ENCODE measurements at places on chromosomes 2 and 18.

- no peak for DNase-seq
Observed at GRCh38 chr18:63284173-63284799, 35.3 kb downstream of the BCL2 start.

GRCh38 chr2:144504218-144504641 lies 15.7 kb downstream of the ZEB2 start:
- no peak for DNase-seq

- no peak for DNase-seq
Observed at GRCh38 chr2:185181901-185182300, 556.7 kb upstream of the FSIP2 start.

- no peak for DNase-seq
Observed at GRCh38 chr2:162524192-162524591, 180.3 kb downstream of the GCA start.

GRCh38 chr2:7567646-7568045 lies 650.4 kb downstream of the RNF144A start:
- DNase-seq, result no peak

GRCh38 chr2:54957321-54957999 lies 92.8 kb downstream of the RTN4 start:
- DNase-seq, result no peak

DNA sequence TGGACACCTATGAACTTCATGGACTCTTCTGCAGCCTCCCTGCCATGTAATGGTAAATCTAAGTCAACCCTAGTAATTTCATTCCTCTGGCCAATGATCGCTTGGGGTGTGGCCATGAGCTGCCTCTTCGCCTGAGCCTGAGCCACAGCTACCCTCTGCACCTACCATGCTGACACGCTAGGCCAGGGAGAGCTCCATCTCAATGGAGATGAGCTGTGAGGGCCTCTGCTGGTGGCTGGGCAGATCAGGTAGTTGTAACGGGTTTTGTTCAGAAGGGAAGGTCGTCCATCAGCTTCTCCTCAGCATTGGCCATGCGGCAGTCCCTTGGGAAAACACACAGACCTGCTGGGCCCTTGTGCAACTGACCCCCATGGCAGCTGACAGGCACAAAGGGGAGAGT lies 24.4 kb downstream of the MPHOSPH10 start:
- DNase-seq, result no peak

GRCh38 chr2:223720367-223720766 lies 117.0 kb downstream of the AP1S3 start:
- DNase-seq, result no peak

DNA sequence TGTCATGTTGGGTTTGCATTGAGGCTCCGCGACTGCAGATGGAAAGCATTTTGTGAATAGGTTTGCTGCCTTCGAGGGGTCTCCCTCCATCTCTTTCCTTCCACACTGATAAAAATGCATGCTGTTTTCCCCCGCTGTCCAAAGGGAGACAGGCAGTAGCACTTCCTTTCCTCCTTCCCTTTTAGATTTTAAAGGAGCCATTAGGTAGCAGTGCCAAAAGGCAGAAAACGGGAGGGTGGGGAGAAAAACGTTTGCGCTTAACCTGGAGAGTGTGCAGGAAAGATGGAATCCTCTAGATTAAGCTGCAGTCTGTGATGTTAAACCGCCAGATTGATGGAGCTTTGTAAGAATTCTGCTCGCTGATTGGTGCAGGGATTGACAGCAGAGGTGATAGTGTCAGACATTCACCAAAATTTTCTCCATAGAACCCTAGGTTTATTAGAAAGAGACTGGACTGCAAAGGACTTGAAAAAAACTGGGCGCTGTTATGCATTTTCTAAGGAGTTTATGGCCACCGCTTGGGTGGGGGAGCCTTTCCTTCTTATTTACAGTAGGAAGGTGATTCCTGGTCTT lies 688 bp downstream of the MAPRE2 start:
- DNase-seq, result no peak

DNA sequence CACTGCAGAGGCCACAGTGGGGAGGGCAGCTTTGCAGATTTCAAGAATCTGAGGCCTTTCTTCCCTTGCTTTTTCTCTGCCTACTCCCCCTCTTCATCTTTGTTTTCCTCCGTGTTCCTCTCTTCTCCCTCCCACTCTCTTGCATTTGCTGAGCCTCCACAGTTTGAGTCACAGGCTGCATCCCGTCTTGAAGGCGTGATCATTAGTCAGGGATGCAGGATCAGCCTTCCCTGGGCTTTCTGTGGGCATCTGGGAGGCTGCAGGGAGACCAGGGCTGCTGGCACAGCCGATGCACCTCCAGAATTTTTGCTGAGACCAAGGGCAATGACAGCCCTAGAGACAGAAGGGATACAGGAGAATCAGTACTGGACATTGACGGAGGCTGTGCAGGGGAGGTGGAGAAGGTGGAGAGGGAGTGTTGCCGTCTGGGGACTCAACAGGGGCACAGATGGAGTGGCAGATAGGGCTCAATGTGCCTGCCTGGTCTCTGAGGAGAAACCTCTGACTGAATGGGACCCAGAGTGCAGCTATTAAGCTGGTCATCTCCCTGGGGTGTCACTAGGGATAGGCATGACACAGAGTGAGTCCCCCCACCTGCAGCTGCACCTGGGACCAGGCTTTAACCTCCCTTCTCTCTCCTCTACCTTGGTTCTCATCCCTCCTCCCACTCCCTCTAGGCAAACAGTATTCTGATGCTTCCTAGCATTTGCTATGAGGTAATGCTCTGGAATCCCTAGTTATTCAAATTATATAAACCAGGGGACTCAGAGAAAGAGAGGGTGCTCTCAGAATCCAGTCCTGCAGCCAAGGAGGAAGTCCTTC lies 29.0 kb upstream of the DNAJC27 start:
- peak; percentile 14 for DNase-seq

- no peak for DNase-seq
Observed at GRCh38 chr18:49162226-49162864, 211.6 kb upstream of the SMAD7 start.

DNA sequence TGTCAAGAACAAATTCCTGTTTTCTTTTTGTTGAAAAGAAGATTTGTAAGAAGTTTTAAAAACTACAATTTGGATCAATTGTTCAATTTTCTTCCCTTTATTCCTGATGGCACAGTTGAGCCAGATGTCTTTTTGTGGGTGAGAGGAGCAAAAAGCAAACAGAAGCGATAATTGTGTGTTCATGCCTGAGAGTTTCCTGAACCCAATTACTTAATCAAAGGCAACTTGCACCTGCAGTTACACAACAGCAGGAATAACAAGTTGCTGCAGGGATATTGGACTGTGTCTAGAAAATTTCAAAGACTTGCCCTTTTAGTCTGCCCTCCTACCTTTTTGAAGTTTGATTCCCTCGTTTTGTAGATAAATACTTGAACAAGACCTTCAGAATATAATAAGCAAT lies 383.6 kb downstream of the DSEL start:
- no peak for DNase-seq

GRCh38 chr2:124250433-124250832 lies 225.3 kb downstream of the CNTNAP5 start:
- no peak for DNase-seq

DNA sequence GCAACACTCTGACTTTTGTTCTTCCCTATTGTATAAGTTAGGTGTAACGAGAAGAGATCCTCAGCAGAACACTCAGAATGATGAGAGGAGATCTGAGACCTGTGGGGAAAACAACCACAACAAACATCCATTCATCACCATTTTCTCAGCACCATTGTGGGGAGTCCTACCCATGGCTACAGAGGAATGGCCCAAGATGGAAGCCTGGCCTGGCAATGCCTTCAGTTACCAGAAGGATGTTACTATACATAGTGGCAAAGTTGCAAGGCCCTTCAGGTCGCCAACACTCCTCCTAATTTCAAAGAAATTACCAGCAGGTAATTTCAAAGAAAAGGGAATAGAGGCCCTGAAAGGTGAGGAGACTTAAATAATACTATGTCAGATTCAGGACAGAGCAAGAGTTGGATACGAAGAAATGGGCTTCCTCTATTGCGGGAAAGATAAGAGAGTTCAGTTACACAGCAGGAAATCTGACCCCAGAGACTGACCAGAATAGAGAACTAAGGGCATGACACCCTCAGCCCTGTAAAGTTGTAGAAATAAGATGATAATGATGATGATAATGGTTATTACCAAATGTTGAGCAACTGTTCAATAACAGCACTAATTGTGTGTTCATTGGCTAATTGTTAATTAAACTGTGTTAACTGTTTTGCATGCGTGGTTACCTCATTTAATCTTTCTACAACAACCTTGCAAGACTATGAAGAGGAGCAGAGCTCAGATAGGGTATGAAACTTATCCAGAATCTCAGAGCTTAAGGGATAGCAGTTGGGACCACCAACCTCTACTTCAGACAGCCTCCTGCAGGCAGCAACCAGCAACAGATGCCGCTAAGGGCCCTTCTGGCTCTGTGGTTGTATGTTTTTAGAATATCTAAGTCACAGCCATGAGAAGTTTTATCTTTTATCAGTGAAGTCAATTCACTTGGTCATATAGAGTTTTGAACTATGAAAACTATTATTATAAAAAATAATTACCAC lies 37.5 kb downstream of the DHRS9 start:
- no peak for DNase-seq

DNA sequence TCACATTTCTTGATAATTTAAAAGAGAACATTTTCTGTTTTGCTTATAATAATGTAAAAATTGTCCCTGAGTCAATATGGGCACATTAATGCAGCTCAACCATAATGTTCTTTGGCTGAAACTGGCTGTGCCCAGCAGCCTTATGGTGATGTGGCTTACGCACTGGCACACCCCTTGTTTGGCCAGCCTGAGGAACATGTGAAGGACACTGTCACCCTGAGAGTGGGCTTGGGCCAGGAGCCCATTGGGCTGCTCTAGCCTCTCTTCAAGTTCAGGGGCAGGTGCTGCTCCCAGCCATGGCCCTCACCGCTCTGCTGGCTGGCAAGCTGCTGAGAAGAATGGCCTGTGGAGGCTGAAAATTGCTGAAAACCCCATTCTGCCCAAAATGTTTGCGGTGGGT lies 37.5 kb downstream of the MRPL33 start:
- DNase-seq, result no peak

GRCh38 chr2:23420840-23421476 lies 36.0 kb downstream of the KLHL29 start:
- no peak for DNase-seq

- no peak for DNase-seq
Observed at GRCh38 chr2:22855761-22856184, 529.2 kb upstream of the KLHL29 start.

- no peak for DNase-seq
Observed at GRCh38 chr2:190666895-190667294, 18.0 kb downstream of the NAB1 start.
